ENCODE measurements at places on chromosomes 12 and 14.

GRCh38 chr12:106766393-106766826 lies 8.1 kb upstream of the RIC8B start:
- no peak for DNase-seq

- no peak for DNase-seq
Measured at GRCh38 chr12:14505626-14506596, 61.8 kb downstream of the PLBD1 start.

- DNase-seq, result no peak
Measured at GRCh38 chr12:1927751-1928351, 9.4 kb upstream of the CACNA2D4 start.

GRCh38 chr12:124278389-124279101 lies 16.3 kb upstream of the RFLNA start:
- no peak for DNase-seq

All from stimulated activated CD8-positive, alpha-beta memory T cell treated with anti-CD3 and anti-CD28 coated beads, Interleukin-15, amount 100 ng/mL, for 4 hours (primary cell).